ENCODE measurements at places on chromosomes 16 and 17.

DNA sequence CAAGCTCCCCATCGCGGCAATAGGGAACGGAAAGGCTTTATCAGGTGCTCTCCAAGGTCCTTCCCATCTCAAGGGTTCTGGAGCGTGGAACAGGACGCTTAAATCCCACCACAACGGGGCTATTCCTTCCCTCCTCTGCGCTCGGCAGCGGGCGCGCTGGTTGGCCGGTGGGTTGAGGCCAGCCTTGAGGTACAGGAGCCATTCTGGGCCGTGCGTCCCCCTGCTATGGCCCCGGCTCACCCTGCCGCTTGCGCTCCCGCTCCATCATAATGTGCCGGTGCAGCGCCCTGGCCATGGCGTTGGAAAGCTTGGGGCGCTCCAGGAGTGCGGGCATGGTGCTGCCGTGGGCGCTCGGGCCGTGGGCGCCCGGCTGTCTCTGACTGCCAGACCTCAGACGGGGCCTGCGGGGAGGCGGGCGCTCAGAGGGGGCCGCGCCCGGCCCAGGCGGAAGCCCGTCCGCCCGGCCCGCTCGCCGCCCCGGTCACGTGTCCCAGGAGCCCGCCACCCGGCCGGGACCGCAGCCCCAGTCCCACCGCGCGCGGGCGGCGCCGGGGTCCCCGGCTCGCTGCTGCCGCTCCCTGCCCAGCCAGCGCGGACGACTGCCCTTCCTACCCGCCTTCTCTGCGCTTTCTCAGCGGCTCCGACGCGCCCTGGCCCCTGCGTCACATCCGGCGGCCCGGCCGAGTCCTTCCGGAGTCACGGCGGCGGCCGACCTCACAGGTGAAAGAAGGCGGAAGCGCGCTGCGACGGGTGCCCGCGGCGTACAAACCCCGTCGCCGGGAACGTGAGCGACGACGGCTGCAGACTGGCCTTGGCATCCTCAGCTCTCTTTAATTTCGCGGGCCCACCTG lies at the start of gene GPS2:
GPS2 (minus strand) TSS at position 642 of the 851 bp plus-strand sequence; CDS start at position 334, 308 bp downstream.
- DNase-seq: peak; percentile 84

GRCh38 chr17:21211825-21212479 lies 2.0 kb downstream of the TMEM11 start:
- no peak for DNase-seq

DNA sequence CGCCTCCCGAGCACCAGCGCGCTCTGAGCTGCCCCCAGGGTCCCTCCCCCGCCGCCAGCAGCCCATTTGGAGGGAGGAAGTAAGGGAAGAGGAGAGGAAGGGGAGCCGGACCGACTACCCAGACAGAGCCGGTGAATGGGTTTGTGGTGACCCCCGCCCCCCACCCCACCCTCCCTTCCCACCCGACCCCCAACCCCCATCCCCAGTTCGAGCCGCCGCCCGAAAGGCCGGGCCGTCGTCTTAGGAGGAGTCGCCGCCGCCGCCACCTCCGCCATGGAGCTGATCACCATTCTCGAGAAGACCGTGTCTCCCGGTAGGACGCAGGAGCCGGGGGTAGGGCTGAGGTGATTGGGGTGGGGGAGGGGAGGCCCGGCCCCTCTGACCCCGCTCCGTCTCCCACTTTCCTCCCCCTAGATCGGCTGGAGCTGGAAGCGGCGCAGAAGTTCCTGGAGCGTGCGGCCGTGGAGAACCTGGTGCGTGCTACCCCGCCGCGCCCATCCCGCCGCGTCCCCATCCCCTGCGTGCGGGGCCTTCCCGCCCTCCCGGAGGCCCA lies 329 bp downstream of the KPNB1 start:
- no peak for DNase-seq

DNA sequence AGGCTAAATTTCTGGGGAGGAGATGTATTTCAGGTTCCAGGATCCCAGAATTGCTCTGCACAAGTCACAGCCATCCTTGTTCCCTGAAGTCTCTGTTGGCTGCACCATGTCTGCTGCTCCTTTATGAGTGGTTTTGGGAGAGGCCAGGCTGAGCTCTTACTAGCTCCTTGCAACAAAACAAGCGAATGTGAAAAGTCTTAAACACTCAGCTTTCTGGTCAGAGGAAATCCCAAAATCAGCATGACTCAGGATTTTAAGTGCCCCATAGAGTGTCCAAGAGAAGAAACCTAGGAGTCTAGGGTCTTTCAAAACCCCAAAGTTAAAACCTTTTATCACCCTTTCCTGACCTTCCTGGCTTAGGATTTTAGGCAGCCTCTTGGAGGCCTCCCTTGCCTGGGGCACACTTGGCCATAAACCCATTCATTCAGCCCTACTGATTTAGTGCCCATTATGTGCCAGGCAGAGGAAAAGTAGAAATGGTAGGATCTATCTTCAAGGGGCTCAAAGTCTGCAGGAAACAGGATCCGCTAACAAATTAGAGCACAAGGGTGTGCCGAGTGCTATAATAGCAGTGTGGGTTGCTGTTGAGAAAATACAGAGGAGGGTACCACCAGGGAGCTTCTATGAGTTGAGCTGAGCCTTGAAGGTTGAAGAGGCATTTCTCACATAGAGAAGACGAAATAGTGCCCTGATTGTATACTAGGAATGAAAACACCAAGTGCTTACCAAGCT lies 36.9 kb downstream of the SOST start:
- DNase-seq: no peak

- DNase-seq: no peak
Measured at GRCh38 chr17:49964769-49965523, 4.0 kb upstream of the DLX4 start.

- DNase-seq: no peak
Measured at GRCh38 chr17:2222901-2223616, 80.5 kb downstream of the SMG6 start.

- no peak for DNase-seq
Measured at GRCh38 chr16:50539053-50539695, 9.0 kb upstream of the NKD1 start.

GRCh38 chr16:50505714-50506542 lies 42.3 kb upstream of the NKD1 start:
- DNase-seq: no peak

GRCh38 chr16:4032768-4033167 lies 83.5 kb downstream of the ADCY9 start:
- no peak for DNase-seq

DNA sequence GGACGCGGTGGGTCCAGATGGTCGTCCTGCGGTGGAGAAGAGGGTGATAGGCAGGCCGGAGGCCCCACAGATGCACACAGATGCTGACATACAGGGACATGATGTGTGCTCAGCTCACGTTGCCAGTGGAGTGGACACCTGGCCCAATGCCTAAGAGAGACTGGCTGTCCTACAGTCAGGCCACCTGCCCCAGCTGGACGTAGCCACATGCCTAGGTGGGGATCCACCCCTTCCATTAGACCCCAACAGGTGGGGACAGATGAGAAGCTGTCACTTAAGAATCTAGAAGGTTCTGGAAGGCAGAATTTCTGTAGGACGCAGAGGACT lies 117.6 kb upstream of the ZNF750 start:
- no peak for DNase-seq

DNA sequence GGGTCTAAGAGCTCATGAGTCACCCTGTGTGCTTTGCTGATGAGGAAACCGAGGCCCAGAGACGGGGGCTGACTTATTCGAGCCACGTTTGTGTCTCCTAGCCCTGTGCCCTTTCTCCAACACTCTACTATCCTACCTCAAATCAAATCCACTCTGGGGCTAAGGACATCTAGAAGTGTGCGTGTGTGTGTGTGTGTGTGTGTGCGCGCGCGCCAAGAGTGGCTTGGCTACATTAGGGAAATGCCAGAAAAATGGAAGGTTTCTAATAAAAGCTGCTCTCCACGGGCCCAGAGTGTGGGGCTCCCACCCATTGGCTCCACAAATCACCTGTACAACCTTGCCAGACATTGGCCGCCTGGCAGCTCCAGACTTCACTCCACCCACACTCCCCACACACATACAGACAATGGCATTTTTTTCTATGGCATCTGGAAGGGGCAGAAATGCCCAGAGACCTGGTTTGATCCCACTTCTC lies 30.3 kb upstream of the PHOSPHO1 start:
- no peak for DNase-seq

- no peak for DNase-seq
Measured at GRCh38 chr16:998211-998610, 16.6 kb downstream of the SOX8 start.

DNA sequence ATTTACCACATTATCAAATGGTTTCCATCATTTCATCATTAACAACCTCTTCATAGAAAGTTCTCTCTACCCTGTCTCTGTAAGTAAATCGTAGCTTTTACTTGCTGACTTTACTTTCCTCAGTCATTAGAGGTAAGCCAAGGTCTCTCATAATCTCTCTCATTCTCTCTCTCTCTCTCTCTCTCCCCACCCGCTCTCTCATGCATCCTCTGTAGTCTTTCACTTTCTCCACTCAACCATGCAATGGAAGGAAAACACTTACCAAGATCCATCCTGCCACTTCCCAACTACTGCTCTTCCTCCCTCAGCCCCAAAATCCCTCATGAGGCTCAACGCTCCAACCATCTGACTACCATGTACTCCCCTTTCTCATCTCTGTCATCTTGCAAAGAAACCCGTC lies 6.1 kb downstream of the CEP112 start:
- no peak for DNase-seq

GRCh38 chr17:17141279-17141678 lies 64.9 kb downstream of the PLD6 start:
- no peak for DNase-seq

GRCh38 chr16:23145186-23145585 lies 4.1 kb downstream of the USP31 start:
- DNase-seq: no peak

GRCh38 chr16:4293822-4294457 lies 21.1 kb upstream of the TFAP4 start:
- no peak for DNase-seq

- peak; percentile 36 for DNase-seq
Measured at GRCh38 chr16:69564845-69565670, 708 bp upstream of the NFAT5 start.

GRCh38 chr17:32099686-32100085 lies 42.6 kb upstream of the RHOT1 start:
- DNase-seq: no peak

DNA sequence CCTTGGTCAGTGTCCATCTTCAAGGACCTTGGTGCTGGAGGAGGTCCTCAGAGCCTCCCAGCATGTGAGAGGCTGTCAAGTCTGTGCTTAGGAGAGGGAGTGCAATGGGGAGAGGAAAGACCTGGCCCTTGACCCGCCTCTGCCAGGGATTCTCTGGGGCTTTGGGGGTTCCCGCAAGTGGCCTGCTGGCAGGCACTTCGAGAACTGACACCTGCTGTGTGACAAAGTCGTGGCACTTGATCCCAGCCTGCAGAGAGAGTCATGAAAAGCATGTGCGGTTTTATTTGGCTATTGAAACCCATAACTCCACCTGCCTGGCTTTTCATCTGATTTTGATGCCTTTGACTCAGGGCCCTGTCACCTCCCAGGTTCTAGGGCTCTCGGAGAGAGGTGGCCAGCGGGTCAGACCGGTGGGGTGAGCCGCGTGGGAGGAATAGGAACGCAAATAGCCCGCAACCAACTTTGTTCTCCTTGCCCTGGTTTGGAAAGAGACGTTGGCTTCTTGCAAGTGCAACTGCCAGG lies 42.8 kb upstream of the GSE1 start:
- DNase-seq: peak; percentile 44

- no peak for DNase-seq
Measured at GRCh38 chr16:2038382-2039231, 9.0 kb downstream of the NTHL1 start.

GRCh38 chr17:34368196-34368945 lies 5.3 kb upstream of the CCL1 start:
- DNase-seq: no peak

DNA sequence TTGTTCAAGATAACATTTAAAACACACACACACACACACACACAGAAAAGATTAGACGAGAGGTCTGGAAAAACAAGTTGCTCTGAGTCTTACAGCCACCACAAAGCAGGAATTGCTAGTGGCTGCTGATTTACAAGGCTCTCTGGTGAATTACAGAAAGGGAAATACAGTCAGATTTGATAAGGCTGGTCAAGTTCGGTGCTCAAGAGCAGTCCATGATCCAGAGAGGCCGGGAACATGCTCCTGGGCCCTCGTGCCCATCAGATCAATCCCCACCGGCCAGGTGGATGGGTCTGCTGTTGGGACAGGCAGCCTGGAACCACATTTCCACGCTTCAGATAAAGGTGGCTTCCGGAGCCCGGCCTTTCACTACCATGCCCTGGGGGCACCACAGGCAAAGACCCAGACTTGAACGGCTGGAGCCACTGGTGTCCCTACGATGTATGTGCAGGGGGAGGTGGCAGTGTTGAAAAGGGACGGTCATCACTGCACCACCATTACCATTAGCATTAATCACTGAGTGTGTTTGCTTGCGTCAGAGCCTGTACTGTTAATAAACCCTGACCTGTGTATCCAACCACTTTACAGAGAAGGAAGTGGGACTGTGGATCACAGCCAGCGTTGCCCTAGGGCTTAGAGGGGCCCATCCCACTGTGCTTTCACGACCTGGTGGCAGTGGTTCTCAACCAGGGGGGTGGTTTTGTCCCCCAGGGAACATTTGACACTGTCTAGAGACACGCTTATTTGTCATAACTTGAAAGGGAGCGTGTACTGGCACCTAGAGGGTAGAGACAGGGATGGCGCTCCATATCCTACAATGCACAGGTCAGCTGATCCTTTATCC lies 95.1 kb downstream of the XYLT1 start:
- DNase-seq: no peak
